ENCODE measurements at places on chromosomes 11 and 22. TPM values are rescaled to one million over a fixed set of nuclear protein-coding genes. Genes with fewer than 3 reads are reported as not detected.
A peak's percentile ranks its signal among the peaks of the same experiment; 100 is the strongest.

CSRP3 gene
- total RNA-seq: not detected

OR4C11 gene
- total RNA-seq: not detected

DNA sequence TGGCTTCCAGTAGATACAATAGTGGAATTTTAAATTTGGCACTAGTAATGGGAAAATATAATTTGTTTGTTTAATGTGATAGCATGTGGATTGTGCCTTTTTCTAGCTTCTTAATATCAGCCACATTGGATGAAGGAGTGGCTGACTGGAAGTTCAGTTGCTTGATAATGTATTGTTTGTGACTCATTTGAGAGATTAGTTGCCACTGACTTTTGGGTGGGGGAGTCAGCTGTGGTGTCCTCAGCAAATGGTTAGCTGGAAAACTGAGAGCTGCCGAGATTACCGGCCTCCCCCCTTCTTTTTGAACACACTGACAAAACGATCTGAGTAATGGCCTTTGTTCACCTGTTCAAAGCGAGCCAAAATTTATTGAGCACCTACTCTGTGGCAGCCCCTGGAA lies 5.5 kb downstream of the JAM3 start:
- peaks cover 24% of the 10 kb centered on the region for H3K4me1 ChIP-seq
- H3K27ac ChIP-seq: no peak overlapping the region
- no peaks in the 10 kb centered on the region for H3K36me3 ChIP-seq
- no peak for DNase-seq

DNA sequence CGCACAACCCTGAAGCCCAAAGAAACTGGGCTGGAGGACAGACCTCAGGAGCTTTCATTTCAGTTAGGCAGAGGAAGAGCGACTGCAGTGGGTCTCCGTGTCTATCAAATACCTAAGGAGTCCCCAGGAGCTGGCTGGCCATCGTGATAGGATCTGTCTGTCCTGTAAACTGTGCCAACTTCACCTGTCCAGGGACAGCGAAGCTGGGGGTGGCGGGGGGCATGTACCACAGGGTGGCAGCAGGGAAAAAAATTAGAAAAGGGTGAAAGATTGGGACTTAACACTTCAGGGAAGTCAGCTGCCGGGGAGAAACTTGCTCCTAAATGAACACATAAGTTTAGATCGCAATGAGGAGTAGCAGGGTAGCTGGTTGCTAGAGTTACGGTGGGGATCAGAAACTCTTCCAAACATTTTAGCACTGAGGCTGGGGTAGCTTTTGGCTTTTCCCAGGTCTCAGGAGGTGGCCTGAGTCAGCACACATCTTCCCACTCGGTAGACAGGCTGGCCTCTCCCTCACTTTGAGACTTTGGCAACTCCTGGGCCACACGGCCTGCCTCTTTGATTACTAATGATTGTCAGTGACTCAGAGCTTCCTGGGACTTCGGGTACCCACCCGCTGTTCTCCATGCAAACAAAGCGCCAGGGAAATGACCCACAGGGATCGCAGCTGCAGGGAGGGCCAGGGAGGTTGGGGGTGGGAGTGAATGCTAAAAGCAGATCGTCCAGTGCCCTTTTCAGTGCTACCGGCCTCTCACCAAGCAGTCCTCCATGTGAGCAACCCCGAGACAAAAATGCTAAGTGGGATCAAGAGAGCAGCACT lies 2.9 kb upstream of the MTFP1 start:
- H3K36me3 ChIP-seq: peaks cover 69% of the 10 kb centered on the region
- peak; percentile 67 for DNase-seq
- peak overlapping the region; percentile 96 for H3K27ac ChIP-seq
- H3K27me3 ChIP-seq: no peaks in the 10 kb centered on the region
- H3K4me1 ChIP-seq: peaks cover 42% of the 10 kb centered on the region
- H3K4me3 ChIP-seq: peak overlapping the region; percentile 93

DNA sequence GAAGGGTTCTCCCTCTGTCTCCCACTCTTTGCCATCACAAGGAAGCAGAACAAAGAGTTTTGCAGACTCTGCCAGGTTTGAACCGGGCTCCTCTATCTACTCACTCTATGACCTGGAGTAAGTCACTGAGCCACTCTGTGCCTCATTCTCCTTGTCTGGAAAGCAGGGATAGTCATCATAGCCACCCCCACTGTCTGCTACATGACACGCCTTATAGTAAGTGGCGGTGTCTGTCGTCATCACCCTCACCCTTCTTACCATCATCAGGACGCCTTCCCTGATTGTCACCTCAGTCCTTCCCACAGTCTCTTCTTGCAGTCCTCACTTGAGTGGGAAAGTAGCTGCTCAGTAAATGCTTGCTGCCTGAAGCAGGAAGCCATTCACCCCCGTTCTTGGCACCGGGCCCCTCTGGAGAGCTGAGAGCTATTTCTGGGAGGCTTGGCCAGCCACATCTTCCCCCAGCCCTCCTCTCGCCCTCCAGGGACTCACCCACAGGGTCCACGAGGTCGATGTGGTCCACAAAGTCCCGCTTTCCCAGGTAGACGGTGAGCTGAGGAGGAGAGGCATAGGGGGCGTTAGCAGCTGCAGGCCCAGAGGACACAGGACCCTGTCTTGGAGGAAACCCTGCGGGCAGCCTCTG lies 46.4 kb downstream of the TPBGL start:
- H3K36me3 ChIP-seq: no peaks in the 10 kb centered on the region
- no peak for DNase-seq
- no peaks in the 10 kb centered on the region for H3K27me3 ChIP-seq

Measured in activated CD8-positive, alpha-beta T cell treated with anti-CD3 and anti-CD28 coated beads for 36 hours (primary cell).